ENCODE measurements at places on chromosomes 7 and 10. TPM values are rescaled to one million over a fixed set of nuclear protein-coding genes. Genes with fewer than 3 reads are reported as not detected.

DNA sequence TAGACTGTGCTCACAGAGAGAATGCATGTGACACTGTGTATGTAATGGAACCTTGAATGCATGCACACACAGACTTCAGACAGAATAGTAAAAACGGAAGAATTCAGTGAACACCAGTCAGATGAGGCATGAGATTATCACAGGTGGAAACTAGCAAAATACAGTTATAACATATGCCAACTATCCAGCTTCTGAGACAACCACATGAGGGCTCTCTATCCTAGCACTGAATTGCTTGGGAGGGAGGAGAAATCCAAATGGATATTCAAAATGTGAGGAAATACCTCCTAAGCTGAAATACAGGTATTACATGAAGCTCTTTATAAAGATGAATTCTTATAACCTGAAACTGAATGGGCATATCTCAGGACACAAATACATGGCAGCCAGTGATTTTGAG, 30.6 kb downstream of the GARS1 start:
- H3K27ac ChIP-seq = no peak overlapping the region
- H3K27me3 ChIP-seq = no peaks in the 10 kb centered on the region
- H3K36me3 ChIP-seq = peaks cover 51% of the 10 kb centered on the region
- DNase-seq = no peak
- no peaks in the 10 kb centered on the region for H3K4me1 ChIP-seq

- H3K27me3 ChIP-seq = no peaks in the 10 kb centered on the region
- no peaks in the 10 kb centered on the region for H3K4me1 ChIP-seq
- H3K36me3 ChIP-seq = no peaks in the 10 kb centered on the region
- no peak overlapping the region for H3K4me3 ChIP-seq
- no peak overlapping the region for H3K27ac ChIP-seq
- no peak for DNase-seq
Observed at GRCh38 chr10:16497911-16498310, 23.8 kb downstream of the C1QL3 start.

DNA sequence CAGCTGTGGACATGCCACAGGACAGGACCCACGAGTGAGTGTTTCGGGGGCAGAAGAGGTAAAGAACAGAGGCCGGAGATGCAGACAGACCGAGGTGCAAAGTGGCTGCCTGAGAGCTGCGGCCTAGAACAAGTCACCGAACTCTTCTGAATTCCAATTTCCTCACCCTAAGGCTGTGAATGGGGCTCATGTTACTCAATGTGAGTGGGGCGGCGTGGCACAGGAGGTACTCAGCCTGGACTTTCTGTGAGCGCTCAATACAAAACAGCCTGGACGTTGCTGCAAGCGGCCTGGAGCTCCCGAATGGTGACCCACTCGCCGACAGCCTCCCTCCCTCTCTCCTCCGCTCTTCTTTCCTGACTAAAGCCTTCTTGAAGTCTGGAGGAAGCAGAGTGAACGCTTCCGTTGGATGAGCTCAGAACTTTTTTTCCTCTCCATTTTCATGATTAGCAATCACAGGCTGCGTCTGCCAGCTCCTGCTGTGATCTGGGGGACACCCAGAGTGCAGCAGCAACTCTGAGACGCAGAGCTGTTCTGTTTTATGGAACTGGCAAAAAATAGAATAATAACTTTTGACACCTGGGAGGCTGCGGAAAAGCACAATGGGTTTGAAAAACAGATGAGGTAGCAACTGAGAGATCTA, 108.5 kb downstream of the PTPRN2 start:
- no peaks in the 10 kb centered on the region for H3K36me3 ChIP-seq
- no peaks in the 10 kb centered on the region for H3K27me3 ChIP-seq
- no peak overlapping the region for H3K4me3 ChIP-seq
- no peak for DNase-seq

DNA sequence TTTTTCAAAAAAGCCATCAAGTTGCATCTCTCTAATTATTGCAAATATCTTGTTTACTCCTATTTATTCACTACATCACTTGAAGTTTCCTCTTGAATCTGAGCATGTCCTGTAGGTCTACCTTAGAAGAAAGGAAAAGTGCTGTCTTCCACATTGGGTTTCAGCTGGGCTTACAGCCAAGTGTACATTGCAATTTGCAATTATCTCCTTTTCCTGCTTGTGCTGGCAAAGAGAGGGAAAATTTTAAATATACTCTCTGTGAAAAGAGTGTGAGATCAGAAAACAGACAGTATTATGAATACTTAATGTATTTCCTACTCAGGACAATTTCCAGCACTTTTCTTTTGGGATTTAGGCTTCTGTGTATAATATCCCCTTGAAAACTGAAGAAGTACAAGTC, 839.7 kb downstream of the CNTNAP2 start:
- H3K27me3 ChIP-seq = no peaks in the 10 kb centered on the region
- no peaks in the 10 kb centered on the region for H3K36me3 ChIP-seq
- H3K27ac ChIP-seq = no peak overlapping the region
- no peaks in the 10 kb centered on the region for H3K4me1 ChIP-seq

DNA sequence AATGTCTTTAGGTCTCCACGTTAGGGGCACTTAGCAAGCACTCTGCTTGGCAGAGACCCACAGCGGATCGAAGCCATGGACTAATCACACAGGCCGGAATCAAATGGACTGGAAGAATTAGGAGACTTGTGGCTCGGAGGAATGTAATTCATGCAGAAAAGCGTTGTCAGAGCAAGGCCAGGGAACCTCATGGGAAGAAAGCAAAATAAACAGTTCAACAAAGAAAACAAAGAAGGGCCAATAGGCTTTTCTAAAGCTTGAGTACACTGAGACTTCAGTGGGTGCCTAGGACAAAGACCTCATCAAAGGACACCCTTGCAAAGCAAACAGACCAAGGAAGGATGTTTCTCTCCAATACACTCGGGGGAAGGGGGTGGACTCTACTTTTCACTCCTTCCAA, 171.1 kb downstream of the GLI3 start:
- no peaks in the 10 kb centered on the region for H3K36me3 ChIP-seq
- H3K4me3 ChIP-seq = no peak overlapping the region
- no peaks in the 10 kb centered on the region for H3K27me3 ChIP-seq
- no peak overlapping the region for H3K27ac ChIP-seq
- no peaks in the 10 kb centered on the region for H3K4me1 ChIP-seq

DNA sequence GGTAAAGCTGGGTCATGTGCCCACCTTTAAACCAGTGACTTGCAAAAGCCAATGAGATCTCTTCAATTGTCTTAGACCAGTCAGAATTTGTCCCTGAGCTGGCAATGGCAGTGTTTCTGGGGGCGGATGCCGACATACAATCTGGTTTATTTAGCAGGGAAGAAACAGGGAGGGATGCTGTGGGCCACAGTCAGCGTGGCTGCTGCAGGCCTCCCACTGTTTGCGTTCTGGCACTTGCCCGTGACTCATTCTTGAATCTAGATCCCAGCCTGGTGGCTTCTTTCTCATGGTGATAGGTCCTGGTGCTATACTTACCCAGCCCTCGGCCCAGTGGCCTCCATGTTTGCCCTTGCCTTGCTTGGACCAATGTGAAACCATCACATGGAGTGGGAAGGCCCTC, 3.1 kb upstream of the CPA1 start:
- no peaks in the 10 kb centered on the region for H3K36me3 ChIP-seq
- no peak for DNase-seq
- H3K4me3 ChIP-seq = no peak overlapping the region
- peaks cover 43% of the 10 kb centered on the region for H3K4me1 ChIP-seq

GRCh38 chr10:63143987-63144386, 10.9 kb downstream of the NRBF2 start:
- no peak for DNase-seq
- peaks cover 5% of the 10 kb centered on the region for H3K36me3 ChIP-seq
- no peaks in the 10 kb centered on the region for H3K27me3 ChIP-seq
- H3K4me1 ChIP-seq = no peaks in the 10 kb centered on the region

- H3K4me1 ChIP-seq = no peaks in the 10 kb centered on the region
- no peaks in the 10 kb centered on the region for H3K36me3 ChIP-seq
- H3K4me3 ChIP-seq = no peak overlapping the region
- no peak for DNase-seq
- peaks cover 27% of the 10 kb centered on the region for H3K27me3 ChIP-seq
Observed at GRCh38 chr10:123429706-123430221, 236.4 kb upstream of the GPR26 start.

DNA sequence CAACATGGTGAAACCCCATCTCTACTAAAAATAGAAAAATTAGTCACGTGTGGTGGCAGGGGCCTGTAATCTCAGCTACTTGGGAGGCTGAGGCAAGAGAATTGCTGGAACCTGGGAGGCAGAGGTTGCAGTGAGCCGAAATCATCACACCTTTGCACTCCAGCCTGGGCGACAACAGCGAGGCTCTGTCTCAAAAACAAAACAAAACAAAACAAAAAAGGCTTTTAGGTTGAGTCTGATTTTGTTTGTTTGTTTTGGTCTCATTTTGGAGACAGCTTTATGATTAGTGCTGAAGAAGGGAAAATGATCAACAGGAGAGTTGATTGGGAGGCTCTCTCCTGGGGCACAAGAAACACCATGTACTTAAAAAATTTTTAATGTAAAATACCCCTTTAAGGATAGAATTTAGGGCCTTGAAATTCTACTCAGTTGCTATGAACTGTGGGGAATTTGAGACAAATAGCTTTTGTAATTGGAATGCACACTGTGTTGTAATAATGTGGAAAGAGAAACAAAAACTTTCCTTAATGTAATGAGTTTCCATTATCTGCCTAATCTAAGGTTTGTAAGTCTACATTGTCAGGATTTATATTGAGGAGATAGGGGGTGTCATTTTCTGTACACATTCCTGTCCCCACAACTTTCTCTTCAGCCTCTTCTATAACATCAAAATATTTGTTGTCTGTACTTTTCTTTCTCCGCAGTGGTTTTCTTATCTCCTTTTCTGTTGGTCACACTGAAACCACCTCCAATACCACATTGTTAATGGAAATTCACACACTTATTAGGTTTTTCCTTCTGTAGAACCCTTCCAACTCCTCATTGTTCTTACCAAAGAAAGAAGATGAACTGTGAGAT, 41.3 kb downstream of the ARID5B start:
- H3K27me3 ChIP-seq = no peaks in the 10 kb centered on the region
- H3K4me3 ChIP-seq = no peak overlapping the region
- H3K27ac ChIP-seq = peak overlapping the region; percentile 51
- H3K4me1 ChIP-seq = peaks cover 22% of the 10 kb centered on the region
- DNase-seq = no peak
- H3K36me3 ChIP-seq = peaks cover 12% of the 10 kb centered on the region

DNA sequence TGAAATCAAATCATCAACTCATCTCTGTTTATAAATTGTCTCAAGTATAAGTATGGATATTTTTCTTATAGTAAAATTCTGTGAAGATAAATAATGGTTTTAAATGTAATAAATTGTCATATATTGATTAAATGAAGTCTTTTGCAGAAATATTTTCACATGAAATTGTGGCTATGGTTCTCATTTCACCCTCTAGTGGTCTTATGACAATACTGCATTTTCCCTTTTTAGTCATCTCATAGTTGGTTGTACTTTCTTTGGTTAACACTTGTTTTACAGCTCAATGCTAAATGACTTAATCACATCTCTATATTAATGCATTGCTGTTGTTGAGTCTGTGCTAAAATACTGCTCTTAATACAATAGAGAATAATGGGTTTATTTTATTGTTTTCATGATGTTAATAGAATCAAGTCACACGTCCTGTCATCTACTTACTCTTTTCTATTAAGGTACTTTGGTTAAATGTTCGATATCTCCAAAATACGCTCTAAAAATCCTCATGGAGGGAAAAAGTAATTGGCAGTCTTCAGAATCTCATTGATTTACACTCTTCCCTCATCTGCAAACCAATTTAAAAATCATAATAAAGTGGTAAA, 38.0 kb upstream of the CACNA2D1 start:
- H3K27ac ChIP-seq = no peak overlapping the region
- no peak for DNase-seq
- H3K4me1 ChIP-seq = no peaks in the 10 kb centered on the region
- H3K36me3 ChIP-seq = no peaks in the 10 kb centered on the region

The CCDC3 gene
- 8.4 TPM for polyA plus RNA-seq

The GJC3 gene
- polyA plus RNA-seq = 0.54 TPM

The FAM237B gene
- polyA plus RNA-seq = 0.16 TPM

The PRPS1L1 gene
- polyA plus RNA-seq = not detected

The LDB3 gene
- 4.0 TPM for polyA plus RNA-seq

All from large intestine (tissue), 12 donors.